Caco-2 (cell line): ENCODE measurements at places on chromosomes 2 and 18.
A peak's percentile ranks its signal among the peaks of the same experiment; 100 is the strongest.

GRCh38 chr18:51649796-51650195, 452.3 kb upstream of the MEX3C start:
- H3K4me1 ChIP-seq, result no peaks in the 10 kb centered on the region
- H3K27ac ChIP-seq, result no peak overlapping the region
- H3K4me3 ChIP-seq, result no peak overlapping the region
- no peaks in the 10 kb centered on the region for H3K36me3 ChIP-seq

DNA sequence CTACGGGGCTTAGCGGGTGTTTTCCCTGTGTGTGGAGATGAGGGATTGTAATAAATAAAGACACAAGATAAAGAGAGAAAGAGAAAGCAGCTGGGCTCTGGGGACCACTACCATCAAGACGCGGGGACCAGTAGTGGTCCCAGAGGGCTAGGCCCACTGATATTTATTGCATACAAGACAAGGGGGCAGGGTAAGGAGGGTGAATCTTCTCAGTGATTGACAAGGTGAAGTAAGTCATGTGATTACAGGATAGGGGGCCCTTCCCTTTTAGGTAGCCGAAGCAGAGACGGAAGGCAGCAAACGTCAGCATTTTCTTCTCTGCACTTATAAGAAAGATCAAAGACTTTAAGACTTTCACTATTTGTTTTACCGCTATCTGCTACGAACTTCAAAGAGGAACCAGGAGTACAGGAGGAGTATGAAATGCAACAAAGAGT, 4.5 kb upstream of the GAL3ST2 start:
- H3K4me3 ChIP-seq, result no peak overlapping the region
- H3K4me1 ChIP-seq, result peaks cover 42% of the 10 kb centered on the region
- H3K27ac ChIP-seq, result peak overlapping the region; percentile 81
- no peaks in the 10 kb centered on the region for H3K36me3 ChIP-seq
- peak; percentile 50 for DNase-seq

- DNase-seq, result no peak
- H3K27me3 ChIP-seq, result no peaks in the 10 kb centered on the region
- no peaks in the 10 kb centered on the region for H3K4me1 ChIP-seq
- no peak overlapping the region for H3K4me3 ChIP-seq
These were observed 114.3 kb upstream of the ALKAL2 start for GRCh38 chr2:402206-402605.

DNA sequence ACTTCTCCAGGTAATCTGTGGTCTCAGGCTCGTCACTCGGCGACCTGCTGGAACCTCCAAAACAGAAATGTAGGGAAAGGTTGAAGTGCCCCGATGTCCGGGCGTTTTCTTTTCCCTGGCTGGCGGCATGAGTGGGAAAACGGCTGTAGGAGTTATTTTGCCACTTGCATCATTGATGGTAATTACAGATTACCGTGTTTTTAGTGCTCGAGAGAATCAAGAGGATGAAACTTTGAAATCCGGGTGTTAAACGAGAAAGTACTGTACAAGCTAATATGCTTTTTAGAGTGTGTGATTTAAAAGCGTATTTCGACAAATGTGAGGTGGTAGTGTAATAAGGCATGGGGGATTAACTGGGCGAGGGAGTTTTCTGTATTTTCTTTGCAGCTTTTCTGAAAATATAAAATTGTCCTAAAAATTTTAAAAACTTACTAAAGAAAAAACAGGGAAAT, 819 bp downstream of the GRHL1 start:
- H3K27ac ChIP-seq, result peak overlapping the region; percentile 7
- H3K27me3 ChIP-seq, result no peaks in the 10 kb centered on the region
- peak overlapping the region; percentile 86 for H3K4me3 ChIP-seq
- H3K4me1 ChIP-seq, result peaks cover 17% of the 10 kb centered on the region
- H3K36me3 ChIP-seq, result no peaks in the 10 kb centered on the region; the same call in none of the 2 replicates

GRCh38 chr2:222074674-222075073, 224.1 kb downstream of the PAX3 start:
- no peaks in the 10 kb centered on the region for H3K4me1 ChIP-seq
- no peaks in the 10 kb centered on the region for H3K36me3 ChIP-seq
- no peak for DNase-seq
- H3K4me3 ChIP-seq, result no peak overlapping the region
- H3K27me3 ChIP-seq, result peaks cover 5% of the 10 kb centered on the region

- no peaks in the 10 kb centered on the region; the same call in 1 of the 2 replicates for H3K4me1 ChIP-seq
- no peak overlapping the region for H3K4me3 ChIP-seq
- H3K27ac ChIP-seq, result no peak overlapping the region
- H3K36me3 ChIP-seq, result no peaks in the 10 kb centered on the region
These were observed 48.6 kb downstream of the KIAA2012 start for GRCh38 chr2:202121532-202122162.

GRCh38 chr2:144550911-144551310, 31.0 kb upstream of the ZEB2 start:
- H3K4me1 ChIP-seq, result no peaks in the 10 kb centered on the region
- H3K4me3 ChIP-seq, result no peak overlapping the region

DNA sequence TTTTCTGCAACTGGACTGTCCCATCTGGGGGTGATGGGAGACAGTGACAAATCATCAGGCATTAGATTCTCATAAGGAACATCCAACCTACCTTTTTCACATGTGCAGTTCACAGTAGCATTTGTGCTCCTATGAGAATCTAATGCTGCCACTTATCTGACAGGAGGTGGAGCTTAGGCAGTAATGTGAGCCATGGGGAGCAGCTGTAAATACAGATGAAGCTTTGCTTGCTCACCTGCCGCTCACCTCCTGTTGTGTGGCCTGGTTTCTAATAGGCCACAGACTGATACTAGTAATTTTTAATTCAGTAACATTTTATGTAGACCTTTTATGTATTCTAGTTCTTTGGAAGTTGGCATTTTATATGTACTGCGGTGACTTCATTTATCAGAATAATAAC, 180.1 kb upstream of the SPOPL start:
- H3K27ac ChIP-seq, result no peak overlapping the region
- no peaks in the 10 kb centered on the region for H3K36me3 ChIP-seq
- H3K27me3 ChIP-seq, result no peaks in the 10 kb centered on the region
- H3K4me3 ChIP-seq, result no peak overlapping the region

DNA sequence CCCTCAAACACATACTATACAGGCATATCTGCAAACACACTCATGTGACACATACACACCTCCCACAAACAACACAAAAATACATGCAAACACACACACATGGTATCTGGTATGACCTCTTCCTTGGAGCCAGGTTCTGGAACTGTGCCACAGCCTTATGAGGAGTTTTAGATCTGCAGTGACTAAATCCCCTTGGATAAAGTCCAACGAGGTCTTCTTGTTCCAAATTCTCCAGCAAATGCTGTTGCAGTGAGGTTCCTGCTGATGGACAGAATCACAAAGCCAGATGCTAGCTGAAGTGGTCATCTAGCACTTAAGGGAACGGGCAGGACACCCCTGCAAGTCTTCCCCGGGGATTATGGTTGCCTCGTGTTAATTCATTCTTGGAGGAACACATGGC, 54.5 kb upstream of the DAPL1 start:
- H3K4me3 ChIP-seq, result no peak overlapping the region
- H3K4me1 ChIP-seq, result peaks cover 5% of the 10 kb centered on the region; the same call in 1 of the 2 replicates
- no peak overlapping the region for H3K27ac ChIP-seq
- no peaks in the 10 kb centered on the region for H3K36me3 ChIP-seq
- no peaks in the 10 kb centered on the region for H3K27me3 ChIP-seq

DNA sequence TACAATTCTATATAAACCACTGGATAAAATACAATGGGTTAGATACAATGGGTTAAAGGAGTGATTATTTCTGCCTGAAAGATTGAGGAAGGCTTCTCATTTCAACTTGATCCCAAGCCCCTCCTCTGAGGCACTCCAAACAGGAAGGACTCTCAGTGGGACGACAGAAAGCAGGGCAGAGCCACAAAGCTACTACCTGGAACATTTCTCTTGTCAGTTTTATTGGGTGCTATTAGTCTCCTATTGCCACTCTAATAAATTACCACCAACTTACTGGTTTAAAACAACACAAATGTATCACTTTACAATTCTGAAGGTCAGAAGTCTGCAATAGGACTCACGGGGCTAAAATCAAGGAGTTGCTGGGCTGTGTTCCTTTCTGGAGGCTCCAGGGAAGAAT, 146.7 kb downstream of the MREG start:
- no peaks in the 10 kb centered on the region for H3K36me3 ChIP-seq
- H3K27ac ChIP-seq, result no peak overlapping the region
- no peak overlapping the region for H3K4me3 ChIP-seq
- H3K27me3 ChIP-seq, result no peaks in the 10 kb centered on the region
- peaks cover 14% of the 10 kb centered on the region for H3K4me1 ChIP-seq

- peaks cover 60% of the 10 kb centered on the region for H3K4me1 ChIP-seq
- H3K36me3 ChIP-seq, result no peaks in the 10 kb centered on the region; the same call in 1 of the 2 replicates
- DNase-seq, result no peak
- peak overlapping the region; percentile 92 for H3K27ac ChIP-seq
- H3K27me3 ChIP-seq, result no peaks in the 10 kb centered on the region
- H3K4me3 ChIP-seq, result no peak overlapping the region
These were observed 72.2 kb upstream of the TMEM17 start for GRCh38 chr2:62577994-62578781.

GRCh38 chr18:27685807-27686412, 491.0 kb downstream of the CDH2 start:
- no peak overlapping the region for H3K4me3 ChIP-seq
- H3K27me3 ChIP-seq, result no peaks in the 10 kb centered on the region
- no peaks in the 10 kb centered on the region for H3K36me3 ChIP-seq
- no peak overlapping the region for H3K27ac ChIP-seq
- no peak for DNase-seq
- H3K4me1 ChIP-seq, result no peaks in the 10 kb centered on the region

GRCh38 chr2:160224060-160224459, 24.0 kb upstream of the ITGB6 start:
- DNase-seq, result no peak
- H3K27me3 ChIP-seq, result no peaks in the 10 kb centered on the region
- no peak overlapping the region for H3K27ac ChIP-seq
- peaks cover 51% of the 10 kb centered on the region for H3K4me1 ChIP-seq
- H3K4me3 ChIP-seq, result no peak overlapping the region

- H3K27me3 ChIP-seq, result no peaks in the 10 kb centered on the region
- H3K4me1 ChIP-seq, result no peaks in the 10 kb centered on the region
- H3K27ac ChIP-seq, result no peak overlapping the region
- no peak for DNase-seq
- no peaks in the 10 kb centered on the region for H3K36me3 ChIP-seq
These were observed 210.5 kb downstream of the EPHA4 start for GRCh38 chr2:221361633-221362032.

DNA sequence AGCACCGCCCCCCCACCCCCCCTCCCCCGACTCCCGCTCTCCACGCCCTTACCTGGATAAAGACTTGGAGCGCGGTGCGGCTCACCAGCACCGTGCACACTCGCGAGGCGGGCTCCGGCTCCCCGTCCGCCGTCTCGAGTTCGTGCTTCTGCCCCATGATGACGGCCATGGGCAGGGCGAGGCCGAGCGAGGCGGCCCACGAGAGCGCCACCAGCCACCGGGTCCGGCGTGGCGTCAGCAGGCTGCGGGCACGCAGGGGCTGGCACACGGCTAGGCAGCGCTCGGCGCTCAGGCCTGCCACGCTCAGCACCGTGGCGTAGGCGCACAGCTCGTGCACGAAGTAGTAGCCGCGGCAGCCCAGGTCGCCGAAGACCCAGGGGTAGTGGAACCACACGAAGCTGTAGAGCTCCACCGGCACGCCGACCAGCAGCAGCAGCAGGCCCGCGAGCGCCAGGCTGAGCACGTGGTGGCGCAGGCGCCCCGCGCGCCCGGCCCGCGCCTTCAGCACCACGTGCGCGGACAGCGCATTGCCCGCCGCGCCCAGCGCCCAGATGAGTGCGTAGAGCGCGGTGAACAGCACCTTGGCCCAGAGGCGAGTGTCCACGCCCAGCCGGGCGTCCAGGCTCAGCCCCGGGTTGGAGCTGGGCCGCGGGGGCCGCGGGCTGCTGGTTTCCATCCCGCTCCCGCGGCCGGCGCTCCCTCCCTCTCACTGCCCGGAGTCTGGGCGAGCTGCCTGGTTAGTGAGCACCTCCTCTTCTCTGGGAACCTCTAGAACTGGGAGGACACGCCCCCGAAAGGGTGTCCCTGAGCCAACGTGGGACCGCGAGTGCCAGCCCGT, at the start of gene NTSR2:
Gene NTSR2 (minus strand): TSS at position 742 of the 838 bp plus-strand sequence. CDS start 66 bp downstream, at position 676.
- H3K4me1 ChIP-seq, result no peaks in the 10 kb centered on the region
- no peak within 1 kb of the TSS for H3K27ac ChIP-seq
- H3K27me3 ChIP-seq, result no peaks in the 10 kb centered on the region
- DNase-seq, result peak; percentile 65

DNA sequence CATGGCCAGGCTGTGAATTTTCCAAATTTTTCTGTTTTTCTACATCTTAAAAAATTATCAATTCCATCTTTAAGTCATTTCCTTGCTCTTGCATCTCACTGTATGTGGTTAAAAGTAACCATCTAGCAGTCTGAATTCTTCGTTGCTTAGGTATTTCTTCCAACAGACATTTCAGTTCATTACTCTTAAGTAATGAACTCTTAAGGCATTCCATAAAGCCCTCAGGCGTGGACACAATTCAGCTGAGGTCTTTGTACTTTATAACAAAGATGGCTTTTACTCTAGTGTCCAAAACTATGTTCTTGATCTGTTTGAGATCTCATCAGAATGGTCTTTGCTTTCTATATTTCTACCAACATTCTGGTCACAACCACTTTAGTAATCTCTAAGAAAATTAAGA, 253.9 kb upstream of the GCFC2 start:
- no peak for DNase-seq
- no peaks in the 10 kb centered on the region for H3K36me3 ChIP-seq
- H3K27ac ChIP-seq, result no peak overlapping the region
- no peaks in the 10 kb centered on the region for H3K4me1 ChIP-seq
- H3K27me3 ChIP-seq, result no peaks in the 10 kb centered on the region

GRCh38 chr18:34704074-34704473, 6.0 kb upstream of the DTNA start:
- DNase-seq, result no peak
- H3K27ac ChIP-seq, result no peak overlapping the region
- H3K27me3 ChIP-seq, result no peaks in the 10 kb centered on the region
- H3K4me3 ChIP-seq, result no peak overlapping the region
- no peaks in the 10 kb centered on the region for H3K4me1 ChIP-seq

- no peak for DNase-seq
- H3K27me3 ChIP-seq, result no peaks in the 10 kb centered on the region
- H3K27ac ChIP-seq, result no peak overlapping the region
- no peaks in the 10 kb centered on the region for H3K36me3 ChIP-seq
- H3K4me3 ChIP-seq, result no peak overlapping the region
These were observed 125.7 kb upstream of the EPAS1 start for GRCh38 chr2:46171411-46171953.

GRCh38 chr18:6487968-6488367, 73.3 kb upstream of the L3MBTL4 start:
- no peaks in the 10 kb centered on the region for H3K27me3 ChIP-seq

DNA sequence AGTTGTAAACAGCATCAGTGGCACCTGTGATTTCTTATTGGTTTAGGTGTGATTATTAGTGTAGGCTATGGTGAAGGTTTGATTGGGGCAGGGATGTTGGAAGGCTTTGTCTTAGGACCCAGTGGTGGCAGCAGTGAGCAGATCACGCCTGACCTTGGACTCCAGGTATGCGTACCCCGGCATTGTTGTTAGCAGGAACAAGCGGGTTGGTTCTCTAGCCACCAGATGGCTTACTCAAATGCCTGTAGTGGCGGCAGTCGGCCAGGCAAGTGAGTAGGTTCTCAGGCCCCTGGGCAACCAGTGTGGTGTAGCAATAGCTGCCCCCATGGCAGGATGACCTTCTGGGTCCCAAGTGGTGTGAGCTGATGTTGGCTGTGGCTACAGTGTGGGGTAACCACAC, 558.3 kb downstream of the KCNJ3 start:
- no peaks in the 10 kb centered on the region for H3K27me3 ChIP-seq
- H3K27ac ChIP-seq, result no peak overlapping the region
- DNase-seq, result peak; percentile 58
- H3K4me1 ChIP-seq, result no peaks in the 10 kb centered on the region
- no peaks in the 10 kb centered on the region for H3K36me3 ChIP-seq
- H3K4me3 ChIP-seq, result no peak overlapping the region

GRCh38 chr2:86695053-86695691, 24.9 kb upstream of the RMND5A start:
- DNase-seq, result peak; percentile 44
- H3K27me3 ChIP-seq, result no peaks in the 10 kb centered on the region
- H3K27ac ChIP-seq, result no peak overlapping the region

GRCh38 chr2:118091631-118092030, 3.4 kb downstream of the INSIG2 start:
- H3K36me3 ChIP-seq, result no peaks in the 10 kb centered on the region
- no peak for DNase-seq
